ENCODE measurements at places on chromosomes 7 and 10. TPM values are rescaled to one million over a fixed set of nuclear protein-coding genes. Genes with fewer than 3 reads are reported as not detected.

LLCFC1 gene
- polyA plus RNA-seq, result not detected

ADAM8 gene
- 3.5 TPM for polyA plus RNA-seq

PDE6C gene
- polyA plus RNA-seq, result not detected

TMEM178B gene
- polyA plus RNA-seq, result not detected

WIPF3 gene
- 0.60 TPM for polyA plus RNA-seq

PSD gene
- 6.0 TPM for polyA plus RNA-seq

SLC29A3 gene
- polyA plus RNA-seq, result 2.3 TPM

CTNNA3 gene
- 0.20 TPM for polyA plus RNA-seq

PAPOLB gene
- polyA plus RNA-seq, result 0.03 TPM

STAG3 gene
- polyA plus RNA-seq, result 0.92 TPM

- no peak for DNase-seq
Measured at GRCh38 chr10:99339077-99339476, 9.9 kb downstream of the CNNM1 start.

DNA sequence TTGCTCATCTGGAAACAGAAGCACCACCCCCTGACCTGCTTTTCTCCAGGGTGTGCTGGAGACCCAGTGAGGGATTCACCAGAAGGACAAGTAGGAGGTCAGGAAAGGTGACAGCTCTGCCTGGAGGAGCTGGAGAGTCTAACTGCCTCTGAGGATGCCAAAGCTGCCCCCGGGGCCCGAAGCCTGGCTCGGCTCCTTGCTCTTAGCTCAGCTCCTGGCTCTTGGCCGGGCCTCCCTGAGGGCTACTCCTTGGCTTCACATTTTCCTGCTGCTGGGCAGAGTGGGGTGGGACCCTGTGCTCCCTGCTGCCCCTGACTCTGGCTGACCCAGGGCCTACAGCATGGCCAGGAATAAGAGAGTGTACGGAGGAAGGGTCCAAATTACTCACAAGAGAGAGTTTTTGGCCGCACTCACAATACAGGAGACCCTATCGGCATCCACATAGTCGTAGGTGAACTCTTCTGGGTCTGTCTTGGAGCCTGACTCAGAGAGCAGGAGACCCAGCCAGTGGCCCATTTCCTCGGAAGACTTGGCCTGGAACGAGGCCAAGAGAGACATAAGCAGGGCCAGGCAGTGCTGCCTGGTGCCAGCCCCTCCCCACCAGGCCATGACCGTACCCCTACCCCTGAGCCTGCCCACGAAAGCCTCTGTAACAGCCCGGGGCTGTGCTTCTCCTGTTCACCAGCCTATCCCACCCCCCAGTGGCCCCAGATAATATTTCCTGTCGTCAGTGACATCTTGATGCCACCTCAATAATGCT, 63.1 kb downstream of the VWA2 start:
- DNase-seq, result peak; percentile 61

GRCh38 chr10:35447693-35448407, 111.5 kb downstream of the CCNY start:
- DNase-seq, result no peak

DNA sequence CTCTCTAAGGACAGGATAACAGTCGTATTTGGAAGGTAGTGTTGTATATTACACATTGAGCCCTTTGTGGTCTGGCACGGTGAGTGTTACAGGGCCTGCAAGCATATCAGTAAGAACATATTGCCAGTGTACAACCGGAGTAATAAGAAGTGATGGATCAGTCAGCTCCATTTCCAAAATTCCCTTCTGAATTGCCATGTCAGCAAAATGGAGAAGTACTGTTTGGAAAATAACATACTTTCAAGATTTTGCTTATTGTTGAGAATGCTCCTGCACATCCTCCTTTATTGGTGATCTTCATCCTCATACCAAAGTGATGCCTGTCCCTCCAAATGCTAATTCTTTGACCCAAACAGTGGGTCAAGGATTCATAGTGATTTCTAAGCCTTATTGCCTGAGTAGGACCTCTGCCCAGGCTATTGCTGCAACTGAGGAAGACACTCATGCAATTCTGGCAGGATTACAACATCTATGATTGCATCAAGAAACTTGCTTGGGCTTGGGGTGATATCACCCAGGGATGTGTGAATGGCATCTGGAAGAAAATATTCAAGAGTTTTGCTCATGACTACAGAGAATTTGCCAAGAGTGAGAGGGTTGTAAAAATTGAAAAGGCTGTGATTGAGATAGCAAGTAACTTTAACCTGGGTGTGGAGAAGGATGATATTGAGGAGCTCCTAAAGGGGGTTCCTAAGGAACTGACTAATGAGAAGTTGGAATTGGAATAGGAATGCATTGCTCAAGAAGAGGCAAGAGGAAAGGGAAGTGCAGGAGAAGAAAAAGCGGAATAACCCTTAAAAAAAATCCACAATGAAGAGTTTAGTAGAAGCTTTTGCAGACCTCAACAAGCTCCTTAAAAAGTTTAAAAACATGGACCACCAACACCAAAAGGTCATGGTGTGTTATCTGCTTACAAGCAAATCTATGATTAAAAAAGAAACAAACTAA, 452.2 kb upstream of the SORCS1 start:
- DNase-seq, result no peak

GRCh38 chr10:22657024-22657423, 57.4 kb downstream of the PIP4K2A start:
- DNase-seq, result no peak

DNA sequence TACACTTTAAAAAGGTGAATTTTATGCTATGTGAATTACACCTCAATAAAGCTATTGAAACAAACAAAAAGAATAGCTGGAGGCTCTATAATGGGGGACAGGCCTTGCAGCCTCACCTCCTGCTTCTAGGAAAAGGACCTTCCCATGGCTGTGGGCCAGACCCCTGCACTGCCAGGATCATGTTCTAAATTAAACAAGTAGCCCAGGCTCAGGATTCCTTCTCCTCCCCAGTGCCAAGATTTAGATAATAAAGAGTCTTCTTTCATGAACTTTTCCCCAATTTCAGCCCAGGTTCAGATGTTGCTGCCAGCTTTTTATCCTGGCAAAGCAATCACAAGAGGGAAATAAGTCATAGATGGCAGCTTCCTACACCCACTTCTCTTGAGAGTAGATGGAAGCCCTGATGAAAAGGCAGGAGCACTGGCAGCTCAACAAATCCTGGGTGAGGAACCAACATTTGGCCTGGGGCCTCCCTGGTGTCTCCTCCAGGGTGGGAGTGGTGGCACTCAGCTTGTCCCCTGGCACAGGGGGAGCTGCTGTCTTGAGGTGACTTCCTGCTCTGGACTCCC, 22.2 kb upstream of the CAMK2B start:
- DNase-seq, result no peak

GRCh38 chr7:7452652-7453051, 83.0 kb downstream of the COL28A1 start:
- DNase-seq, result no peak

- no peak for DNase-seq
Measured at GRCh38 chr7:133419041-133419440, 166.2 kb downstream of the EXOC4 start.

DNA sequence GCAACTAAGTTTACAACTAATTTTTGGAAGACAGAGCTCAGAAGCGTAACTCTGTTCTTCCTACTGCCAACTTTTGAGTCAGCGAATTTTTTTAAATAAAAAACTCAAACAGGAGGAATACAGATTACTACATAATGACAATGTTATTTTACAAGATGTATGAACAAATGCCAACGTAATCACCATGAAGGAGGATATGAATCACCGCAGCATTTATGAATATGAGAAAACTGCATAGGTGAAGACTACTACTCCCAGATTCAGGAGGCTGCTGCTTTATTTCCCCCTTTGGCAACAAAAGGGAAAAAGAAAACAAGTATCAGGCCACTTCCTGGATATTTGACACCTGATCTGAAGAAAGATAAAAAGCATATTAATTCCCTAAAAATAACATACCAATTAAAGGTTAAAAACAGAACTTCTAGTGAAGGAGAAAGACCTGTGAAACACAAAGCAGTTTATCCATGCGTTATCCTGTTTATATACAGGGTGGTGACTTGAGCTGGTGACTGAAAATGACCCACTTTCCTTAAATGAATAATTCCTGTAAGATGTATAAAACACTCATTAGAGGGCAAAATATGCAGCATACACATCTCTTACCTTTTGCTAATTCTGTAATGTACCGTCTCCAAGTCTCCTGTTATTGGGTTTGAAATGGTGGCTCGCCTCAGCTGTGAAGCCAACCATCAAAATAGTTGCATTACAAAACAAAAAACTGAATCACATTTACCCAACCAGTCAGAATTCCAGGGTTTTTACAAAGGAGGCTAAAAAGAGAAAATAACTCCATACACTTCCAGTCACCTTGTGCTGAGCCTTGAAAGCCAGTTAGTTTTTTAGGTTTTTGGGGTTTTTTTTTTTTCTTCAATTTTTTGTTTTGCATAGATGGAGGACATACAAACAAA, 52.0 kb downstream of the P4HA1 start:
- DNase-seq, result no peak

- DNase-seq, result no peak
Measured at GRCh38 chr10:111973306-111973705, 210.3 kb downstream of the GPAM start.

DNA sequence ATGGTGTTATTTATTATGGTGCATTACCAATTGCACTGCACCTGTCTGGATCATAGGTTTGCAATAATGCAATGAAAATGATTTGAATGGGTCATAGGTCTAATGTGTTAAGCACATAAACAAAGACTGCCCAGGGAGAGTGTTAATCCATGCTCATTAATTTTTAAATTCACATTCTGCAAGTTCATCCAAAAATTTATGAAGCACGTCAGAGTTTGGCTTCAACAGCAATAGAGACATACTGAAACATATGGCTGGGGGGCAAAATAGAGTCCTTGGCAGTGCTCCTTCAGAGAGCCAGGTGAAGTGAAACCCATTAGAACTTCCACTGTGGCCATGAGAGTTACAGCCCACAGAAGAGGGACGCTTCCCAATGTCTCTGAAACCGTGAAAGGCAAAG, 441.1 kb downstream of the POM121L12 start:
- no peak for DNase-seq

GRCh38 chr10:666237-667012, 23.0 kb downstream of the DIP2C start:
- DNase-seq, result no peak

GRCh38 chr7:130345136-130345535, 520 bp downstream of the CPA5 start:
- no peak for DNase-seq

- peak; percentile 53 for DNase-seq
Measured at GRCh38 chr7:149196151-149196704, 882 bp downstream of the ZNF282 start.

- no peak for DNase-seq
Measured at GRCh38 chr10:75657351-75657750, 225.9 kb downstream of the LRMDA start.

- no peak for DNase-seq
Measured at GRCh38 chr7:41975849-41976248, 261.2 kb downstream of the GLI3 start.

GRCh38 chr10:124094419-124094785, 1.0 kb upstream of the CHST15 start:
- DNase-seq, result no peak

DNA sequence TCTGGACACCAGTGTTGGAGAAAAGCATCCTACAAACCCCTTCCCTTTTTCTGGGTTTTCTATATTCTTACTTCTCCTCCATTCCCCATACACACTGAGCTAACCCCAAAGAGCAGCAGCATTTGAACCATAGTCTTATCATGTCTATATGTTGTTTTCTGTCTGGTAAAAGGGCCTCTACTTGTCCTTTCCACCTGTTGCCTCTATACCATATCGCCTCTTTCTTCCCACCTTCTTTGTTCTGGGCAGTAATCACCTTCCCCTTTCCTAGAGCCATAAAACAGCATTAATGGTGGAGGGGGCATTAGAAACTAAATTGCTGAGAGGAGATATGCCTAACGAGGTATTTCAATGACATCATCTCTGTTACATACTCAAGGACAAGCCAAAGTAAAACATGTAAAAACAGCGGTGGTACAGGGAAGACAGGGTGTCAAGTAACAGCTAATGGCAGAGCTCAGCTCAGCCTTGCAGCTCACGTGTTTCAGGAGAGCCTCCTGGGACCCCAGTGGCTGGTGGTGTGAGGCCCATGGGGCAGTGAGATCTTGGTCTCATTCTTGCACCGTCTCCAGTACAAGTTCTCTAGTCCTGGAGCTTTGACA, 20.6 kb downstream of the NPY start:
- DNase-seq, result no peak

- no peak for DNase-seq
Measured at GRCh38 chr7:116618338-116619128, 53.5 kb upstream of the MET start.

- DNase-seq, result no peak
Measured at GRCh38 chr10:71512761-71513539, 116.2 kb downstream of the CDH23 start.

DNA sequence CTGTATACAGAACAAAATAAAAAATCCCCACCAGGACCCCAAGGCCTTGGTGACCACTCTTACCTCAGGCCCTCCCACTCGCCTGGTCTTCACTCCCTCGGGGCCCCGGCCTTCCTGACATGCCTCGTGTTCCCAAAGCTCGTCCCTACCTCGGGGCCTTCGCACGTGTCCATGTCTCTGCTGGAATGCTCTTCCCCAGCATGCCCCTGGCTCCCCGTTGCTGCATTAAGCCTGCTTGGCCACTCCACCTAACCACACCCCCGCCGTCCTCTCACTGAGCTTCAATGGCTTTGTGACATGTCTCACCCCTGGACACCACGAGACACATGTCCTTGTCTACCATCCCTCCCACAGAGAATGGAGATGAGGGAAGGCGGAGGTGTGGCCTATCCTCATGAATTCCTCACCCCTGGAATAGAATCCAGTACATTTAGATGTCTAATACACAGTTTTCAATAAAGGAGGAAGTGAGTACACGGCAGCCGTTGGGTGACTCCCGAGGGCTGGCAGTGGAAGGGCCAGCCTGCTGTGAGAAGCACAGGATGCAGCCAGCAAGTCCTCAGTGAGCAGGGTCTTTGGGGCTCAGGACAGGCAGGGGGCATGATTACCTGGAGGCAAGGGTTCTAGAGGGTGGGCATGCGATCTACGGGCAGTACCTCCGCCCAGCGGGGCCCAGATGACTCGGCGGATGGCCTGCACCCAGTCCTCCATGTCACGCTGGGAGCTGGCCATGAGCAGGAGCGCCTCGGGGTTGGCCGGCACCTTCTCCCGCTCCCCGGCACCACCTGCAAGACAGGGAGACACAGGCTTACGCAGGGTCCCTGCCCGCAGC, 125.7 kb downstream of the ARHGAP22 start:
- DNase-seq, result peak; percentile 49

DNA sequence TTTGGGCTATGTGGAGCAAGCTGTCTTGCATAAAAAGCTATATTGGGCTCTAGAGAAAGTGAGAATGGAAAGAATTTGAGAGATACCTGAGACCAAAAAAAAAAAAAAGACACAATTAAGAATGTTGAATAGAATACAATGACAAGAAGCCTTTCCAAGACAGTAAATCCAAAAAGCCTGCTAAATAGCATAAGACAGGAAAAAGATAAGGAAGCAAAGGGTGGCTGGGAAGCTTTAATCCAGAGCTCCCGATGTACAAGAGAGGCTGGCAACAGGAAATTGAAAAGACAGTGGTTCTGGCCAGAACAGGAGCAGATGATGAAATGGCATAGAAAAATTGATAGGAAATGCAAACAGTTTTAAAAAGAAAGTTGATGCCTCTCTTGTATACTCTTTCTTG, 174.9 kb downstream of the CACNA2D1 start:
- DNase-seq, result no peak
